NCI-H1417 (cell line): ENCODE measurements at places on chromosomes 5 and 9.

GRCh38 chr5:142171270-142171669 is 62.7 kb downstream of the NDFIP1 start:
- no peak for DNase-seq

DNA sequence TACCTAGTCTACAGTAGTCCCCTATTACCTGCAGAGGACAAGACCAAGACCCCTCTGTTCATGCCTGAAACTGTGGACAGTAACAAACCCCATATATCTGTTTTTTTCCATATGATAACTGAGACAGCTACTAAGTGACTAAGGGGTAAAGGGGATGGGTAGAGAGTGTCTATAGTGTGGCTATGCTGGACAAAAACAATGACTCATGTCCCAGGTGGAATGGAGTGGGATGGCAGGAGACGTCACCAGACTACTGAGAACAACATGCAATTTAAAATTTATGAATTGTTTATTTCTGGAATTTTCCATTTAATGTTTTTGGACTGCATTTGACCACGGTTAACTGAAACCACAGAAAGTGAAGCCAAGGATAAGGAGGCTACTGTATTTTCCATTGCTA is 171.8 kb downstream of the AGTPBP1 start:
- DNase-seq, result no peak

DNA sequence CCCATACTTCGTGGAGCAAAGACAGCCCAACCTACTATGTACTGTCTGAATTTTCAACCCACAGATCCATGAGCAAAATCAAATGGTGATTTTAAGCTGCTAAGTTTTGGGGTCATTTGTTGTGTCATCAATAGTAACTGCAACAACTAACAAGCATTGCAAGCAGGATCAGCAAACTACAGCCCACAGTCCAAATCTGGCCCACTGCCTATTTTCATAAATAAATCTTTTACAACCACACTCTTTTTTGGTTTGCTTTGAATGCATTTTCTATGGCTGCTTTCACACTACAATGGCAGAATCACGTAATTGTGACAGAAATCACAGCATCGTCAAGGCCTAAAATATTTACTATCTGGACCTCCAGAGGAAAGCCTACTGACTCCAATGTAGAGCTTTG is 237.2 kb upstream of the TRIM32 start:
- no peak for DNase-seq

- peak; percentile 27 for DNase-seq
These were observed 606.3 kb downstream of the TLE1 start for GRCh38 chr9:81083067-81083466.

GRCh38 chr5:124402144-124402581 is 344.3 kb downstream of the ZNF608 start:
- no peak for DNase-seq

- no peak for DNase-seq
These were observed 166.1 kb downstream of the RNF180 start for GRCh38 chr5:64331597-64332277.

DNA sequence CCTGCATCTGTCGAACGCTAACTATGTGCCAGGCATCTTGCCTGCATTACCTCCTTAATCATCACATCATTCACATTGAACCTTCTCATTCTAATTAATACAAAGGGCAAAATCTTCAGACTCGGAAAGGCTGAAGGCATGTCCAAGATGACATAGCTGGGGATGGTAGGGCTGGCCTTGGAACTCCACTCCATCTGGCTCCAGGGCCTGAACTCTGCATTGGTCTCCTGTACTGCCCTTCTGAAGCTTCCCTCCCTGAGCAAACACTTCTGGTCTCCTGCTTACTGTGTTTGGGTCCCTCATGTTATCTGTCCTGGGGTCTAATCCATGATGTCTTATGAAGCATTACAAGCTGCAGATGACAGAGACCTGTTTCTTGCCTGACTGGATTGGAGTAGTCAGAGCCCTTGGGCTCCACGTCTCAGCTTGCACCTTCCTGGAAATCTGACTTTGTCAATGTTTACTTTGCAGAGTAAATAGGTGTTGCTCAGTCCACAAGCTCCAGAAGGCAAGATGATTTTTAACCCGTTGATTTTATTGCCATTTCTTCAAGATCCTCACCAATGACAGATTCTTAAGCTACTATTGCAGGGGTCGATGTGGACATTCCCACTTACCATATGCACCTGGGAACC is 106.1 kb downstream of the GALNT10 start:
- no peak for DNase-seq

DNA sequence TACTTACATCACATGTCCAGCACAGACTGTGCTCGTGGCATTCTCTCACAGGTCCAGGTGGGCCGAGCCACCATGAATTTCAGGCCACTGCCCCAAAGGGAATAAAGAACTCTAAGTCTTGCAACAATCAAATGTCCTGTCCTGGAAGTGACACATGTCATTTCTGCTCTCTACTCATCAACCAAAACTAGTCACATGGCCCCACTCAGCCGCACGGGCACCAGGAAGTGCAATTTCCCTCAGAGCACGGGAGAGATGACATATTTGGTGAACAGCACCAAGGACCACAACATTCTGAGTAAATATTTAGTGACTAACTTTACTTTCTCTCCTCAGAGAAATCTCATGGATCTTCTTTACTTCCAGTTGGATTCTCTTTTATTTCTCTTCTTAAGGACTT is 131.1 kb upstream of the TUT7 start:
- DNase-seq, result no peak

DNA sequence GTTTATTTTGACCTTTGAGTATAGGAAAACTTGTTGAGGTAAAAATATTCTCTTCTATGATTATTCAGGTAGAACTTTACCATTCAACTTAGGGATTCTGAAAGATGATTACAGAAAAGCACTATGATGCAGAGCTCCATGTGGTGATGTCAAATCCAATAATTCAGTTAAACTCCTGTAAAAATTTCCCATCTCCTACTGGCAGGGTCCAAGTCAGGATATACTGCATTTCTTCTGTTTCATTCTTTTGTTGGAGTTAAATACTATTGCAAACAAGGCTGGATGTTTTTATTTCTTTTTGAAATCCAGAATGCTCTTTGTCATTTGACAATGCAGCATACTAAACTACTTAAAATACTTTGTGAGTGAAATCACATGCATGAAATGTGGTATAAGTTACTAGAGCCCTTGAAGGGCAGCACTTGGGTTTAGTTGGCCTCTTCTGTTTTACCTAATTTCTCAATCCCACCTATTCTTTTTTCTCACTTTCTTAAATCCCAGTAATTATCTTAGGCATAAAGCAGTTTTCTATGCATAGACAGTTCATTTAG is 204.5 kb downstream of the FBXL7 start:
- DNase-seq, result no peak

GRCh38 chr5:88732181-88732633 is 150.8 kb downstream of the MEF2C start:
- no peak for DNase-seq

- no peak for DNase-seq
These were observed 970.9 kb downstream of the EFNA5 start for GRCh38 chr5:106699796-106700195.

DNA sequence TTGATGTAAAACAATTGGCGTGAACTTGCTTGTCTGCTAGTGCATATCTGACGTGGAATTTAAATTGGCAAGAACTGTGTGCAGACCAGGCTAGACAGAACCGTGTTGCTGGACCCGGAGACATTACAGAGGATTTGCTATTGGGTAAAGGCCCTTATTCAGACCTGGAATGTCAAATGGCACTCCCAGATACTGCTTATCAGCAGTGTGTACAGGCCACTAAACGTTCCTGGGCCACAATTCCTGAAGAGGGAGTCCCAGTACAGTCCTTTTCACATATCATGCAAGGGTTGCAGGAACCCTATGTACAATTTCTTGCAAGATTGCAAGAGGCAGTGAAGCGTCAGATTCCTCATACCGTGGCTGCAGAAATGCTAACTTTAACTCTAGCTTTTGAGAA is 13.5 kb upstream of the MCCC2 start:
- DNase-seq, result no peak

DNA sequence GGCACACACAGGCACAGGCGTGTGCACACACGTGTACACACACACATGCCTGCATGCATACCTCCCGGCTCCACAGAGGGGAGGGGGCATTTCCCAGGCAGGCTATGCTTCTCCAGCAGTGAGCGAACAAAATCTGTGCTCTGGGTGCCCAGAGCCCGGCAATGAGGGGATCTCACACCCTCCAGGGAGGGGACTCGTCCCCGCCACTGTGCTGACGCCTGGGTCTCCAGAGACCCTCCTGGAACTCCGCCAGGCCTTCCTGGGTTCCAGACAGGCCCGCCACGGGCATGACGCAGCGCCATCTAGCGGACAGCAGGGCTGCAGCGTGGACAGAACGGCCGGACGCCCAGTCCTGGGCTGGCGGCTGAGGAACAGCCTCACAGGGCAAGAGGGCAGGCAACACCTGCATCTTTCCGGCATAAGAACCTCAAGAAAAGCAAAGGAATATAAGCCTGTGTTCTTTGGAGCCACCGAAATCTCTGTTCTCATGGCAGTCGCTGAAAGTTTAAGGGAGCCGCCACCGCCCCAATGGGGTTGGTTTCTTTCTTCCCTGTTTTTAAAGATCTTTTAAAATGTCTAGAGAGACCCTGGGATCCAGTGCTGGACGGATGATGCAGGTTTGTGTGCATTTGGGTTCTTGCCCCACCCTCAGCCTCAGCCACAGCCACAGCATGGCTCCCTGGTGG is 135.6 kb upstream of the PPP1R26 start:
- peak; percentile 48 for DNase-seq

DNA sequence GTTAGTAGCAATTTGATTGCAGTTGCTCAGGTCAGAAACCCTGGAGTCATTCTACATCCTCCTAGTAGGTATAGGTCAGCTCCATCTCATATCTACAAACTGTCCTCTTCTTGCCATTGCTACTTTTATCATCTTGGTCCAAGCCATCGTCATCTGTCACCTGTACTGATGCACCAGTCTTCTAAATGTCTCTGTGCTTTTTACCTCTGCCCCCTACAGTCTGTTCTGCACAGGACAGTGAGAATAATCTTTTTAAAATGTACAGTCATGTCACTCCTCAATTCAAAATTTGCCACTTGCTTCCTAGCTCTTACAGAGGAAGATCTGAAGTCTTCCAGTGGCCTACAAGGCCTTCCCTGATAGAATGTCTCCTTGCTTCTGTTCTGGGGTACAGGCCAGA is 6.8 kb downstream of the NNT start:
- no peak for DNase-seq

- no peak for DNase-seq
These were observed 210.7 kb upstream of the SLC24A2 start for GRCh38 chr9:19999491-20000057.

DNA sequence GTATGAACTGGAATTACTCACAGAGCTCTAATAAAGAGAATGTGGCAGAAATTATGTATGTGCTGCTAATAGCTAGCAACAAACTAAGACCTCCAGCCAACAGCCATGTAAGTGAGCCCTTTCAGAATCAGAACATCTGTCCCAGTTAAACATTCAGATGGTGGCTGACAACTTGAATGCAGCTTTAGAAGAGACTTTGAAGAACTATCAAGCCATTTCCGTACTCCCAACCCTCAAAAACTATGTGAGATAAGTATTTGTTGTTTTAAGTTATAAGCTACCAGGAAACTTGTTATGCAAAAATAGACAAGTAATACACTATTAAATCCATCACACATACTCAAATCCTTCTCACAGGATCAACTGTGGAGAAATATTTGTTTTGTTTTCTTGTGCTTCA is 205.2 kb upstream of the EDIL3 start:
- no peak for DNase-seq

DNA sequence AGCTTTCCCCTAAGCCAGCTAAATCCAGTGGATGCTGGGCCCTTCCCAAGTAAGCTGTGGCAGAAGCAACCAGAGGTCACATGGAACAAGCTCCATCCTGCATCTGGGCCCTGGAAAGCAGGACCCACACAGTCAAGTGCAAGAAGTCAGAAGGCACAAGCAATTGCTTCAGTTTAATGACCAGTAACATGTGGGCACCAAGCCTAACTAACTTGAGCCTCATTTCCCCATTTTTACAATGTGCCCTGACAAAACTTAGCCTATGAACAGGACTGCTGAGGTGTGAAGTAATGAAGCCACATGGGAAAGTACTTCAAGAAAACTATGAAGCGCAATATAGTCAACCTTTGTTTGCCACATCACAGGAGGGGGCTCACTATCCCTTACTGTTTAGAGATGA is 90.5 kb downstream of the TLE1 start:
- DNase-seq, result no peak

GRCh38 chr9:77943057-77943456 is 88.6 kb downstream of the GNAQ start:
- no peak for DNase-seq

- no peak for DNase-seq
These were observed 6.9 kb downstream of the NR4A3 start for GRCh38 chr9:99828417-99829176.

DNA sequence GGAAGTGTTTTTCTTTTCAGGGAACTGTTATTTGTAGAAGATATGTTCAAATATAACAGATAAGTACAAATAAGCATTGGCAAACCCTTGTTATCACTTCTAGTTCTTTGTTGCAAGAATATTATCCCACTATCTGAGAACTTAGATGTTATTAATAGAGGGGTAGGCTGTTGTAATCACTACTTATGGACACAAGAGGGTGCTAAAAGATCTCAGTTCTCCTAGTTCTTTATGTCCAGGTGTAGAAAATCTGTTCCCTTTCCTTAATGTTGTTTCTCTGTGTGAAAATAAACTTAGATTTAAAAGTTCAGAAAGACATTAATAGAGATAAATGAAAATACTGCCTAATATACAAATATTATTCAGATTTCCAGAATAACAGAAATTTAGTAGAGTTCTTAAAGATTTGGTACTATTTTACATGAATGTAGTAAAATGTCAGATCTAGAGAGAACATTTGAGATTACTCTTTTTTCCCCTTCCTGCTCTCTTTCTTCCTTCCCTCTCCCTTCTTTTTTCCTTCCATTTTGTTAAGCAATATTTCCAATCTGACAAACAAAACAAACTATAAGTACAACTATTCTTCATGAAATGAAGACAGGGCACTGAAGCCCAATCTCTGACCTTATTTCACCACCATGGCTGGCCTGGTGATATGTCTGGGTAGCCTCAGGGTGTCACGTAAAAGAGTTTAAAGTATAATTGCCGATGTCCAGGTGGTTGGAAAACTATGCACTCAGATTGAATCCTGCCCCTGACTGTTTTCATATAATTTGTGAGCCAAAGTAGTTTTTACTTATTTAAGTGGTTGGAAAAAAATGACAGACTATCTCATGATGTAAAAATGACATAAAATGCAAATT is 43.6 kb upstream of the C5orf46 start:
- DNase-seq, result peak; percentile 5

GRCh38 chr5:151048526-151048925 is 28.1 kb downstream of the GPX3 start:
- DNase-seq, result no peak

DNA sequence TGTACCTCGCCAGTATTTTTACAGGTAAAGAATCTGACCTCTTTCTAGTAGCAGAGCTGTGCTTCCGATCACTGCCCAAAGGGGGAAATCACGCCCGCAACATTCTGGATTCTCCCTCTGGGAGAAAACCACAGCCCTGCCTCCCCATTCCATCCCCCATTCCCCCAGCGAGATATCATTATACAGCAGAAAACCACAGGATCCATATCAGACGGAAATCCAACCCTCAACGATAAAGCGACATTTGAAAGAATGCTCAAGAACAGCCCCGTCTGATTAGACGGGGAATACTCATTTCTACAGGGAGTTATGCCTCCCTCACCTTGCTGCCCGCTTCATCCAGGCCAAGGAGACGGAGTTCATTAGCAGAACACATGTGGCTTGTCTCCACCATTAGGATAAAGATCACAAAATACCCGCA is 172.8 kb downstream of the COL23A1 start:
- no peak for DNase-seq
